Daoy (cell line): ENCODE measurements at places on chromosomes 3 and 15. TPM values are rescaled to one million over a fixed set of nuclear protein-coding genes. Genes with fewer than 3 reads are reported as not detected.

GRCh38 chr3:161104561-161105551 is at the start of gene B3GALNT1:
Gene B3GALNT1, minus strand, starts transcription at chr3:161105349. Its CDS starts 18,595 bp downstream, at chr3:161086754.
- peak; percentile 67 for DNase-seq

DNA sequence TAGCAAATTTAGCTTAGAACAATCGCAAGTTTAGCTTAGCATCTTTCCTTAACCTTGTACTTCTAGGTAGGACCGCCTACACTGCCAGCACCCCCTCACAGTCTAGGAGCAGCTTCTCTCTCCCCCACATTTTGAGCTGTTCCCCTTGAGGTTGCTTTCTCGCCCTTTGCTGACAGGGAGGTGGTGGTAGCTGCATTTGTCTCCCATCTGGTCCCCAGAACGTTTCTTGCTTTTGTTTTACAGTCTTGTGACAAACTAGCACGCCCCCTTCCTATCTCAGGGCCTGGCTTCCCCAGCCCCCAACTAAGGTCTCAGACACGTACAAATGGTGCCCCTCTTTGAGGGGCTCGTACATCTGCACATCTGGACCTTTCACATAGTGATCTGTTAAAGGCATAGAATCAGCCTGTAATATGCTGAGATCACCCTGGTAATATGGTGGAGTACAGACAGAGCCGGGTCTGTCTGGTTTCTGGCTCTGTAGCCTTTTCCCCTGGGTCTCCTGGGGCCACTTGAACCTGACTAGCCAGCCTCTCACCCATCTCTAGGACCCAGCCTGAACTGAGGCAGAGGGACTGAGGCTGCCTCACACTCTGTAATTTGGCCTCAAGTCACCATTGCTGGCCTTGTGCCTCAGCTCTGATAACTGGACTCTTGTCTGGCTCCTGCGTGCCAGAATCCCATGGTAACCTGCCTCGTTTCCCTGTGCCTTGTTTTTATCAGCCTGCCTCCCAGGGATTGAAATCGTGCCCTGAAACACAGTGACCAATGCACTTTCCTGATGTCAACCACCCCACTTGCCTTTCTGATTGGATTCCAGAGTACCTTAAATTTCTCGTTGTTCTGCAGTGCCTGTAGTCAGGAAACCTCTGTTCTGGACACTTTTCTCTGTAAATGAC is 27.7 kb downstream of the CRTC3 start:
- DNase-seq: peak; percentile 42

- no peak for DNase-seq
Measured at GRCh38 chr3:16801698-16802097, 83.1 kb upstream of the PLCL2 start.

ZNF860 gene
- total RNA-seq: 0.34 TPM in 1 of 2 replicates, not detected in the other

DNA sequence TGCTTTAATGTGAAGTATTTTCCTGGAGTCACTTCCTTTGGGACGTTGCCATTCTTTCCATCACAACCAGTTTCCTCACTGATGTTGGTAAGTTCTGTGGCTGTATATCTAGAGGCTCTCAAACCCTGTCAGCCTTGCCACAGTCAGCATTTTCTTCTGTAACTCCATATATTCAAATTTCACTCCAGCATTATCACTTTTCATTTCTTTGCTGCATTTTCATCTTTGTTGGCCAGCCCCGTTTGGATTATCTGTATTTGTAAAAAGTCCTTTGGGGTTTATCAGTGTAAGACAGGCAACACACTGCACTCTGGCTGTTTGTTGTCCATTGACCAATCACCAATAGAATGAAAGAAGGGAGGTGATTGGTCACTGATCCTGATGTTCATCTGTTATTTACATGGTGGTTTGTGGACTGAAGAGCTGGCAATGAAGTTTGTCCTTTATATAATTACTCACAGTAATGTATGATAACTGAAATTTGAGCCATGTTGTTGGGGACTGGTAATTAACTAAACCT is 20.3 kb downstream of the GMPS start:
- DNase-seq: no peak

IGSF10 gene
- not detected in 2 replicates for total RNA-seq

DNA sequence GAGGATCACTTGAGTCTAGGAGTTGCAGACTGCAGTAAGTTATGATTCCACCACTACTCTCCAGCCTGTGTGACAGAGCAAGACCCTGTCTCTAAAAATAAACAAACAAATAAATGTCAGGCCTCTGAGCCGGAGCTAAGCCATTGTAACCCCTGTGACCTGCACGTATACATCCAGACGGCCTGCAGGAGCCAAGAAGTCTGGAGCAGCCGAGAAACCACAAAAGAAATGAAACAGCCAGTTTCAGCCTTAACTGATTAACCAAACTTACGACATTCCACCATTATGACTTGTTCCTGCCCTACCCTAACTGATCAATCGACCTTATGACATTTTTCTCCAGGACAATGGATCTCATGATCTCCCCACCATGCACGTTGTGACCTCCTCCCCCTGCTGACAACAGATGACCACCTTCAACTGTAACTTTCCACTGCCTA is 32.5 kb upstream of the ZKSCAN7 start:
- no peak for DNase-seq

GRCh38 chr3:31185062-31185357 is 290.5 kb upstream of the GADL1 start:
- peak; percentile 9 for DNase-seq

CTXN2 gene
- not detected in 2 replicates for total RNA-seq

SCAANT1 gene
- not detected in 2 replicates for total RNA-seq

MORC1 gene
- total RNA-seq: not detected in 2 replicates

ZNF501 gene
- total RNA-seq: 1.3 and 2.7 TPM in 2 replicates

DNA sequence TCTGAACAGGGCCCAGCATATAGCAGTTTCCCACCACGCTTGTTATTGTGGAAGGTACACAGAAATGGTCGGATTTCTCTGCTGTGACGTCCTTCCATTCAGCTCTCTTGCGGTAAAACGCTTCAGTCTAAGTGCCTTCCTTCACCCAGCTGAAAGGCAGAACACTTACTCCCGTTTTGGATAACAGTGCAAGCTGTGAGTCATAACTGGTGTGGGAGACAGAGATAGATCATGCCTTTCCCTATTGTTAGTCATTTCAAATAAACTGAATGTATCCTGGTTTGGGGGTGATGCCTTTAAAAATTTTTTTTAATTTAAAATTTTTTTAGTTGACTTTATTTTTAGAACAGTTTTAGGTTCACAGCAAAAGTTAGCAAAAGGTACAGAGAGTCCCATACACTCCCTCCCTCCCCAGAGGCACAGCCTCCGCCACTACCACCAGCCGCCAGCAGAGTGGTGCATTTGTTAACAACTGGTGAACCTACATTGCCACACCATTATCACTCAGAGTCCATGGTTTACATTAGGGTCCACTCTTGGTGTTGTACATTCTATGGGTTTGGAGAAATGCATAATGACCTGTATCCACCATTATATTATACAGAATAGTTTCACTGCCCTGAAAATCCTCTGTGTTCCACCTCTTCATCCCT is 94.9 kb upstream of the NSMCE3 start:
- peak; percentile 87 for DNase-seq

- DNase-seq: peak; percentile 36
Measured at GRCh38 chr3:53195602-53196574, 34.9 kb downstream of the PRKCD start.

DNA sequence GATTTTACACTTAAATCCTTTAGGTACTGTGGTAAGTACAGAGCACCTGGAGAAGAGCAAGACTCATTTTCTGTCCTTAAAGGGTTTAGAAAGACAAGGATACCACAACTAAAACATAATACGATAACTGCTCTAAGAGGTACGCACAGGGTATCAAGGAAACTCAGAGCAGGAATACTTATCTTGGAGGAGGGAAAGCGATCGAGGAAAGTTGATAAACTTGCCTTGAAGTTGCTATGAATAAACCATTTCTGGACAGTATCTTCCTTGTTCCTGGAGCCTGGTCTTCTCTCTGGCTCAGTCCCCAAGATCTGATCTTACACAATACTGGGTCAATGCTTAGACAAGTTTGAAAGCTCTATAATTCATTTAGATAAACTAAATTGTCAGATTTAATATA is 17.6 kb upstream of the GATM start:
- no peak for DNase-seq

- DNase-seq: no peak
Measured at GRCh38 chr3:105385819-105386508, 19.3 kb downstream of the ALCAM start.

DNA sequence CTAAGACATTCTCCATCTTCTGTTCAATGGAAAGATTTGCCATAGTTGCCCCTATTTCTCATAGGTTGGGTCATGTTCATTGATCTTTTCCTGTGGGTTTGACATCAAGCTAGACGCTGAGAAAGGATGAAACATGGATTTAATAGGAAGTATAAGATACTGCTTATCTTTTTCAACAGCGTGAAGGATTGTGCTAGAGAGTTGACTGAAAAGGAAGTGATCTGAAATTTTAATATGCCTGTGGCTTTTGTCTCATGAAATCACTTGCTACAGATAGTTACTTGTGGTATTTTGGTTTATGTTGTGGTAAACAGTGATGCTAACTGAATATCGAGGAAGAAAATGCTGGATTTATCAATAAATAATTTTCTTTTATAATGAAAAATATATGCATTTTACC is 442.9 kb downstream of the EDEM1 start:
- no peak for DNase-seq

- no peak for DNase-seq
Measured at GRCh38 chr3:133937061-133937686, 41.5 kb upstream of the RAB6B start.

DNA sequence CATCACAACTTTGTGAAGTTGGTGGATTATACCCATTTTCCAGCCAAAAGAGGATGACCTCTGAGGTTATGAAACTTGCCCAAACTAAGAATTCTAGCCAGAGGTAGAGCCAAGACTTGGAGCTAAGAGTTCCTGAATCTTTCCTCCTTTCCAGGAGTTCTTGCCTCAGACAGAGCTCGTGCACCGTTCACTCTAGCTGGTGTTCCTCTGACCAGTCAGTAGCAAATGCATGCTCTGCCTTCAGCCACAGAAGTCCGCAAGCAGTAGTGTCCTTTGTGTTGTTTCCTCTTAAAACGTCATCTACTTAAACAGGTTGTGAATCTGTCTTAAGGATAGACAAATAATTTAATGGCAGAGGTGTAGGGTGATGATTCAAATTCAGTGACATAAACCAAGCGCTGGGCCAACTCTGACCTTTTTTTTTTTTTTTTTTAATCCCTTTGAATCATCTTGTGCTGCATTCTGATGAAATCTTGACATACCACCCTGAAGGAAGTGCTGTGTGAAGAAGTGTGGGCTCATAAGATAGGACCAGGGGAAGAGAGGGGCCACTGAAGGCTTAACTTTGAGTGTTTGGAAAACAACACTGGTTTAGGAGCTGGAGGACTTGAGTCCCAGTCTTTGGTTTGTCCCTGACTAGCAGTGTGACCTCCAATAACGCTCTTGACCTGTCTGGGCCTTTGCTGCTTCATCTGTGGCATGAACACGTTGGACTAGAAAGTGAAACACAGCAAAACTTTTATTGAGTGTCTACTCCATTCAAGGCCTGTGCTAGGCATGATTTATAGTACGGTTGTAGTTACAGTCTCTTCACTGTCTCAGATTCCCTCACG is 53.4 kb downstream of the ITPR1 start:
- no peak for DNase-seq

DNA sequence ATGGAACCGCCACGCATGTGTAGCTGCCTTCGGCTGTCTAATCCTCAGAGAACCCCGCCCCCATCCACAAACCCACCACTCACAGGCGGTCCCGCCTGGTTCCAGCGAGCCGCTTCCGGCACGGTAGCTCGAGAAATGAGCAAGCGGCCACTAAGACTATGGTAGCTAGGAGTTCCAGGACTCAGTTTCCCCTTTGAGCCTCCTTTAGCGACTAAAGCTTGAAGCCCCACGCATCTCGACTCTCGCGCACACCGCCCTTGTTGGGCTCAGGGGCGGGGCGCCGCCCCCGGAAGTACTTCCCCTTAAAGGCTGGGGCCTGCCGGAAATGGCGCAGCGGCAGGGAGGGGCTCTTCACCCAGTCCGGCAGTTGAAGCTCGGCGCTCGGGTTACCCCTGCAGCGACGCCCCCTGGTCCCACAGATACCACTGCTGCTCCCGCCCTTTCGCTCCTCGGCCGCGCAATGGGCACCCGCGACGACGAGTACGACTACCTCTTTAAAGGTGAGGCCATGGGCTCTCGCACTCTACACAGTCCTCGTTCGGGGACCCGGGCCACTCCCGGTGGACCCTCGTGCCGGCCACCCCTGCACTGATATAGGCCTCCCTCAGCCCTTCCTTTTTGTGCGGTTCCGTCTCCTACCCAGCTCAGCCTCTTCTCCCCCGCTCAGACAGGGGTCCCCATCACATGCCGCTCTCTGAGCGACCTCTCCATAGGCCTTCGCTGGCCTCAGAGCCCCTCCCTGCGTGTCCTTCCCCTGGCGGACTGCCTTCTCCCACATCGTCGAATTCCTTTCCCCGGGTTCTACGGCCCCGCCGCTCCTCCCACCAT is at the start of gene RAB11A:
Gene RAB11A (plus strand): TSS at position 366 of the 828 bp plus-strand sequence. CDS start 95 bp downstream, at position 461.
- DNase-seq: peak; percentile 98

- DNase-seq: no peak
Measured at GRCh38 chr3:50599716-50600118, 11.9 kb downstream of the CISH start.

- DNase-seq: no peak
Measured at GRCh38 chr15:52340093-52340492, 44.5 kb upstream of the MYO5C start.

- DNase-seq: no peak
Measured at GRCh38 chr3:142251951-142252350, 26.6 kb upstream of the GK5 start.

DNA sequence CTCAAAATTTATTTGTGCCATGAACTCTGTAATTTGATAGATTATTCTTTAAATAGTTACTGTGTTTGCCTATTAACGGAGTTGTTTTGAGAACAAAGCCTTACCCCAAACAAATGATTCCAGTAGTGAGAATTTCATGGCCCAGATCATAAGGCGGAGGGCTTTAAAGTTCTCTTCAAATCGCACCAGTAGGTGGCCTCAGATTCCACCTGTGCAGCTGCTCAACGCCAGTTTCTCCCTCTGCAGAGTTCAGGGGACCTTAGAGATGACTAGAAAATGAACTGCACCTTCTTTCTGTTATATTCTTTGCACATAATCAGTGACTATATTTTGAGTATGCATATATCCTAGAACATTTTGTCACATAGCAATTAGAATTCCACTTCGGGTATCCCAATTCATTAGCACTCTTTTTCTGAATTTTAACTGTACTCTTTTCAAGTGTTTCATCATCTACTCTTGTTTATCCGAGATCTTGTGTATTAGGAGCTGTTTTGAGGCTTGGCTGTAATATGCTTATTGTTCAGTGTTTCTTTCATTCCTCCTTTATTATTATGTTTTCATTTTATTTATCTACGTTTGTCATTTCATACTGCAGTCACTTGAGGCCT is 232.6 kb upstream of the CHRM5 start:
- DNase-seq: peak; percentile 46

PAK6 gene
- total RNA-seq: 0.12 and 0.57 TPM in 2 replicates

SLC28A2 gene
- total RNA-seq: not detected in 2 replicates

DNA sequence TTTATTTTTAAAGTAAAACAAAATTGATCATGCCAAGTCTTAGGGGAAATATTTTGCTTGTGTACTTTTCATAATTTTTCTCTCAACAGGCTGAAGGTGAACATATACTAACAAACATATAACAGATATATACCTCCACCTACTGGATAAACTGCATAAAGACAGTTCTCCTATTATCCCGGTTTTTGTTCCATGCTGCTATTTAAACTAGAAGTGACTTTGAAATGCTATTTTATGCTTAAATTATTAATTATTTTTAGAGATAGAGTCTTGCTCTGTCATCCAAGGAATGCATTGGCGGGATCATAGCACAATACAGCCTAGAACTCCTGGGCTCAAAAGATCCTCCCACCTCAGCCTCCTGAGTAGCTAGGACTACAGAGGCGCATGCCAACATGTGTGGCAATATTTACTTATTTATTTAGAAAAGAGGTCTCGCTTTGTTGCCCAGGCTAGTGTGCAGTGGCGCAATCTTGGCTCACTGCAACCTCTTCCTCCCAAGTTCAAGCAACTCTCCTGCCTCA is 49.8 kb downstream of the ST3GAL6 start:
- no peak for DNase-seq
